ENCODE measurements at places on chromosomes 1 and 21.
A peak's percentile ranks its signal among the peaks of the same experiment; 100 is the strongest.

- DNase-seq = no peak
Observed at GRCh38 chr1:206900149-206900548, 2.9 kb downstream of the IL24 start.

DNA sequence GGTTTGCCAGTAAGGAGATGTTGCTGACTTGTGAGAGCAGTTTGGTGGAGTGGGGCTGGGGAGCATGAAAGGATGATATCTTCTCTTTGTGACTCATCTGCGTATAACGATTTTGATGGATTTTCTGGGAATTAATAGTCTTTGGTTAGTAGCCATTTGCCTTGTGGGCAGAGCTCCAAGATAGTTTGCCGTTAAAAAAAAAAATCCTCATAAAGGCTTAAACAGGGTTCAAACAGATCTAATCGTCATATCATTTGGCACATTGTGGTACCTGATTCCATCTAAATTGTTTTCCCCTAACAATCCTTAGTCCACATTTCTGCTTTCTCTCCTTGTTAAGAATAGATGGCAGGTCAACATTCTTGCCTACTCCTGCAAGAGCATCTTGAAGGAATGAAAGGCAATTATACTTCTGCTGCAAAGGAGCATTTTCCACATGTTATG, 168.0 kb downstream of the PPP1R12B start:
- DNase-seq = no peak

DNA sequence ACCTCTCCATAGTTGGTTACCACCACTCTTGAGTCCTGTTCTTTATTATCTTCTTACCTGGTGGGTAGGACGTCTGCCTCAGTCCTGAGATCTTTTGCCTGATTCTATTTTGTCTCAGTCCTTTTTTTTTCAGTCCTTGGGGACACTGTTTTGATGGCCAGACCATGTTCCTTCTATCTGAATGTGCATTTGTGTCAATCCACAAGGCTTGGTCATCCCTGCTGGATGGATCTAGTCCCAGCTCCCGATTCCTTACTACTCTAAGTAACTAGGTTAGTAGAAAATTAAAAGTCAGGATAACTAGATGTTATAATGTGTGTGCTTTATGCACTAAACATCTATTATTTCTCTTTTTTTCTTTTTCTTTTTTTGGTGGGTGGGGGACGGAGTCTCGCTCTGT, 28.1 kb upstream of the AK4 start:
- no peak for DNase-seq

- no peak for DNase-seq
Observed at GRCh38 chr1:206705191-206705590, 20.5 kb downstream of the MAPKAPK2 start.

DNA sequence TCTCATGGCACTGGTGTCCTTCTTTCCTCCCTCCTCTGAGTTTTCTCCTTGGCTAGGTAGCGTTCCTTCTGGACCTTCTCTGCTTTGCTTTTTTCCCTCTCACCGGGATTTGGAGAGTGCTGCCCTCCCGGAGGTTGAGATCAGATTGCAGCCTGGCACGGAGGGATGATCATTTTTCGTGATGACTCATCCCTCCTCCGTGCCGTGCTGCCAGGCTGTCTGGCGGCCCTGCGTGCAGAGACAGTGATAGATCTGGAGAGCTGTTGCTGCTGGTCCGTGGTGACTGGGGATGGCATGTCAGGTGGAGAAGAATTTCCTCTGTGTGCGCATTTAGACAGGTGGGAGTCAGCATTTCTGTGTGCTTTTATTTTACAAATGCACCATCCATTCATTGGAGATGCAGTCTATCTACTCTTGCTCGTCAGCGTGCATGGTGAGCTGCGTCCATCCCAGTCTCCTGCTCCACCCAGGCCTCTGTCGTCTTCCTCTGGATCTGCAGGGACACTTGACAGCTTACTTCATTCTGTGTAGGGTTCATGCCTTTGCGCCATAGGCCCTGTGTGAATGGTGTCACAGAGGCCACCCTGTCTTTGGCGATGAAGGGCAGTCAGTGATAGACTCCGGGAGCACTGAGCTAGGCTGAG, 104.4 kb downstream of the PCBP3 start:
- DNase-seq = no peak

- DNase-seq = no peak
Observed at GRCh38 chr1:84027368-84027767, 28.4 kb upstream of the TTLL7 start.

- DNase-seq = no peak
Observed at GRCh38 chr21:46194374-46195334, 10.4 kb upstream of the SPATC1L start.

- DNase-seq = no peak
Observed at GRCh38 chr1:209645574-209646452, 6.4 kb downstream of the LAMB3 start.

GRCh38 chr1:228647523-228648444, 87.5 kb upstream of the RHOU start:
- DNase-seq = peak; percentile 39
